Stimulated activated CD8-positive, alpha-beta memory T cell treated with anti-CD3 and anti-CD28 coated beads, Interleukin-4, amount 100 ng/mL, for 1 hour (primary cell): ENCODE measurements at places on chromosomes 11 and 22.

DNA sequence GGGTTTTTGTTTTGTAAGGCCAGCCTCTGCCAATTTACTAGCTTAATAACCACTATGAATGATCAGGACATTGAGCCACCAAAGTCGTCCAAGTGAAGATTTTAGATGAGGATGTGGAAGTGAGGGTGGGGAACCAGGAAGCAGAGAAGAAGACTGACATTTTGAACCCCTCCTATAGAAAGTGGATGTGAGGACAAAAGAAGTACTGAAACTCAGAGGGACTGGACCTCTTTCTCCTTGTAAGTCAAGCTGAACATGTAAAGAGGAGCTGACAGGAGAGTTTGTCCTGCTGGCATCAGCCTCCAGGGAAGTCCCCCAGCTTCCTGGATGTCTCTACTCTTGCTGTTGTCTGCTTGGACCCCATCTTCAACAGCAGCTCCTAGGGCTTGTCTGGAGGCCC, 338.2 kb upstream of the NCAM1 start:
- DNase-seq, result no peak

GRCh38 chr11:28756977-28757376, 648.8 kb downstream of the METTL15 start:
- DNase-seq, result no peak

DNA sequence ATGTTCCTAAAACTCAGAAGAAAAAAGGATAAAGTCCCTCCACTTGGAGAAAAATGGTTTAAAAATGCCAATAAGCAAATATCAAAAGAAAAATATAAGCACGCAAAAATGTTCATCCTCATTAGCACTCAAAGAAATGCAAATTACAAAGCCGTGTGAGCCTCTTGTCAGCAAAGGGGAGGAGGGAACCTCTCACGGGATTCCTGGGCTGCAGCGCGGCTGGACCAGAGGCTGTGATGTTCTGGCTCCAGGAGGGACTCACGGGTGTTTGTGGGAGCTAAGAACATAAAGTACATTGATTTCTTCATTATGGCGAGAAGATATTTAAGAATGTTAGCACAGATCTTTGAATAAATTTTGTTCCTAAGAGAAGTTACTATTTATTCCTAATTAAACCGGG, 1451.2 kb downstream of the BRD1 start:
- DNase-seq, result no peak

DNA sequence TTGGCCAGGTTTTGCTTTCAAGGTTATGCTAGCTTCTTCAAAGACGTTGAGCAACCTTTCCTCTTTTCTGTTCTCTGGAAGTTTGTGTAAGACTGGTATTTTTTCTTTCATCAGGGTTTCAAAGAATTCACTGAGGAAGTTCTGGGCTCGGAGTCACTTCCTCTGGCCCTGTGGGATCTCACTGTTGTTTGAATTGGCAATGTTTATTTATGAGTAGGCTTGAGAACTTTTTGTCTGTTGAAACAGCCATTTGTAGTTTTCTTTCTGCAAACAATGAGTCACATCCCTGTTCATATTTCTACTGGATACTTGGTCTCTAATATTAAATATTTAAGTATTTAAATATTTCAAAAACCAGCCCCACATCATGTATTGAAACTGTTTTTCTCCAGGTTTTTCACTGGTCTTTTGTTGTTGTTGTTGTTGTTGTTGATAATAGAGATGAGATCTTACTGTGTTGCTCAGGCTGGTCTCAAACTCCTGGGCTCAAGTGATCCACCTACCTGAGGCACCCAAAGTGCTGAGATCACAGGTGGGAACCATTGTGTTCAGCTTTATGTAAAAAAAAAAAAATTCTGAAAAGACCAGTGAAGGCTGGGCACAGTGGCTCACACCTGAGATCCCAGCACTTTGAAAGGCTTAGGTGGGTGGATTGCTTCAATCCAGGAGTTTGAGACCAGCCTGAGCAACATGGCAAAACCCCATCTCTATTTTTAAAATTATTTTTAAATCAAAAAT, 26.9 kb downstream of the SUSD2 start:
- DNase-seq, result no peak

DNA sequence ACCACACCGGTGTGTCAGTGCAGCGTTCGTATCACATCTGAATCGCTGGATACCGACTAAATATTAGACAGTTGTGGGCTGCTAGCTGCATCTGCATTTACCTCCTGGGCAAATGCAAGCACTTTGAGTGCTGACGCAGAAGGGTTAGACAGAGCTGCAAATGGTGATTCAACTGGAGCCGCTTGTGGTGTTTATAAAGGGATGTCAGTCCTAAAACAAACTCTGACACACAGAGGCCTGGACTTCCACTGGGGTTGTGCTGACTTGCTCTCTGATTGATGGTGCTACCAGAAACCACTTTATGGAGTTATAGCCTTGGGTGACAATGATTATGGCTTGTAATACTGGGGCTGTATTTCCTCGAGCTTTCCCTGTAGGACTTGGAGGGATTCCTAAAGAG, 374.4 kb downstream of the NTM start:
- no peak for DNase-seq

- no peak for DNase-seq
Measured at GRCh38 chr11:41665441-41666360, 206.2 kb upstream of the LRRC4C start.

GRCh38 chr22:44930016-44930710, 79.6 kb downstream of the PHF21B start:
- DNase-seq, result no peak

- no peak for DNase-seq
Measured at GRCh38 chr11:11910541-11910940, 68.8 kb downstream of the USP47 start.

GRCh38 chr22:30305519-30305905, 16.2 kb upstream of the CASTOR1 start:
- no peak for DNase-seq

GRCh38 chr11:45603946-45604682, 61.3 kb downstream of the CHST1 start:
- DNase-seq, result no peak

GRCh38 chr11:38014405-38014804, 1416.4 kb upstream of the RAG2 start:
- DNase-seq, result no peak
